NCI-H2227 treated with DMSO at 0.1 percent for 48 hours (cell line): ENCODE measurements at places on chromosomes 12 and 14.

DNA sequence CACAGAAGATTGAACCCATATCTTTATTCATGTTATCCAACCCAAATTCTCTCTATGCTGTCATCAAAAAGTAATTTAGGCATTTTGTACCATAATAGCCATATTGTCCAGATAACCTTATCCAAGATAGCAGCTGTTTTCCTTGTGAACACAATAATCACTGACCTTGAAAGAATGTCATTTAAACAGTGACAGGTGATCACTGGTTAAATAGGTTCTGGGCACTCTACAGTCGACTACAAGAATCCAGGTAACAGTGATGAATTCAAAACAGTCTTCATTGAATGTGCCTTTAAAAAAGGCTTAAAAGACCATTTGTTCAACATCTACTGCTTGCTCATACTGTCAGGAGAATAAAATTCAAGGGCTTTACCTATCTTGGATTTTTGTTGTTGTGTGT lies 4.6 kb upstream of the SPX start:
- DNase-seq: no peak

DNA sequence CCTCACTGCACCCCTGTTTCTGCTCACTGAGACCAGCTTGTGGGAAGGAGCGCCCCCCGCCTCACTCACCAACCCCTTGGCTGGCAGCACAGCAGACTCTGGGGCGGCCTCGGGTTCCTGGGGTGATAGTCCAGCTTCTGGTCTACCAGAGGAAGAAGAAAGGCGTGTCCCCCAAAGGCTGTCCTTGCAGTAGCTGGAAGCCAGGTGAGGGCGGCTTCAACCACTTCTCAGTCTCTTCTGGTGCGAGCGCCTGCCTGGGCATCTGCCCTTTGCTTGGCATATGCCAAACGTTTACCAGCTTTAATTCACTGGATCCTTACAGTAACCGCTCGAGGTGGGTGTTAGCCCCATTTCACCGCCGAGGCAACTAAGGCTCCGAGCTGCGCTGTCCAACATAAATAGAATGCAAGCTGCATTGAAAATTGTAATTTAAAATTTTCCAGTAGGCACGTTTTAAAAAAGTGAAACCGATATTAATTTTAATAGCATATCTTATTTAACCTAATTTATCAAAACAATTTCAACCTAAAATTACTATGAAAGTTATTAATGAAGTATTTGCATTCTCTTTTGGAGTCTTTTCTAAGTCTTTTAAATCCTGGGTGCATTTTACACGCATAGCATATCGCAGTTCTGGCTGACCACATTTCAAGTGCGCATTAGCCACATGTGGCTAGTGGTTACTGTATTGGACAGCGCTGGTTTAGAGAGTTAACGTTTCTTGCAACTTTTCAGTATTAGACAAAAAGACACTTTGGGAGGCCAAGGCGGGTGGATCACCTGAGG lies 872 bp downstream of the FAM177A1 start:
- DNase-seq: no peak

DNA sequence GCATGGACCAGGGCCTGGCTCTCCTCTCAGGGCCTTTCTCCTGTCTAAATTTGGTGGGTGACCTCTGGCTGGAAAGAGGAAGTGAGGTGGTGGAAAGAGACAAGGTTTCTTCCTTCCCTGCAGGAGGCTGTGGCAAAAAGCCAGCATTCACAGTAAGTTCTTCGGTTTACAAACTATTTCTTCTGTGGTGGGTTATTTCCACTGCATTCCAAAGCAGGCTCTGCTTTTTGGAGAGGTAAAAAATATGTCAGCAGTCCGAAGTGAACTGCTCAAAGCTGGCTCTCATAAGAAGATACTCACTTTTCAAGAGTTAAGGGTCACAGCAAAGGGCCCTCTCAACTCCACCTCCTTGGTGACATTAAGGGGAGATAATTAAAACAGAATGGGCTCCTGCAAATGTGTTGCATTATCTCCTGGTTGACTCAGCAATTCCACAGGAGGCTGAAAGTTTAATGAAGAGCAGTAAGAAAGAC lies 48.9 kb upstream of the POC1B start:
- no peak for DNase-seq

DNA sequence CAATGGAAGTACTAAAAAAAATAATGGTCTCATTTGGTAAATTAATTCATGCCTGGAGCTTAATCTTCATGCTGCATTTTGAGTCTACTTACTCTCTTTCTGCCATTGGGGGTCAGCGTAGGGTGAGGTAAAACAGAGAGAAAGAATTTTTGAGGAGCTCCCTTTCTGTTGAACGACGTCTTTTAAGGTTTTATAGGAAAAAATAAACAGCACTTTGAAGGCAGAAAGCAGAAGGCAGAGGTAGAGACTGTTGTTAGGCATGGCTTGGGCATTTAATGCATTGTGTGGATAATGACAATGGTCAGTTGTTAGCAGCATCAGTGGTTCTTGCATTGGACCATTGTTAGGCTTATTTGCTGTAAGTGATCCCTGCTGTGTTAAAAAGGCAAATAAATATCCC lies 557.2 kb upstream of the STXBP6 start:
- peak; percentile 79 for DNase-seq

GRCh38 chr12:44574586-44574985 lies 301.5 kb downstream of the NELL2 start:
- DNase-seq: no peak
